ENCODE measurements at places on chromosomes 5 and 9. TPM values are rescaled to one million over a fixed set of nuclear protein-coding genes. Genes with fewer than 3 reads are reported as not detected.
A peak's percentile ranks its signal among the peaks of the same experiment; 100 is the strongest.

GRCh38 chr9:134434894-134435506, 108.7 kb downstream of the RXRA start:
- H3K27ac ChIP-seq, result no peak overlapping the region
- no peak for DNase-seq
- H3K4me1 ChIP-seq, result no peaks in the 10 kb centered on the region
- no peaks in the 10 kb centered on the region for H3K27me3 ChIP-seq

ANKRD20A1 gene
- total RNA-seq, result 0.64 TPM

TMEM171 gene
- not detected for total RNA-seq

- H3K4me1 ChIP-seq, result peaks cover 2% of the 10 kb centered on the region
- no peak for DNase-seq
- peaks cover 24% of the 10 kb centered on the region for H3K27me3 ChIP-seq
- H3K36me3 ChIP-seq, result no peaks in the 10 kb centered on the region
Measured at GRCh38 chr5:175548626-175549311, 70.4 kb downstream of the SFXN1 start.

GRCh38 chr5:75050415-75050814, 1.9 kb downstream of the GCNT4 start:
- H3K27me3 ChIP-seq, result peaks cover 8% of the 10 kb centered on the region
- peaks cover 8% of the 10 kb centered on the region for H3K36me3 ChIP-seq
- H3K27ac ChIP-seq, result peak overlapping the region; percentile 92
- H3K4me1 ChIP-seq, result peaks cover 71% of the 10 kb centered on the region
- H3K4me3 ChIP-seq, result peak overlapping the region; percentile 2
- no peak for DNase-seq

ACOT12 gene
- total RNA-seq, result not detected
